Stimulated activated CD8-positive, alpha-beta memory T cell treated with anti-CD3 and anti-CD28 coated beads, Interleukin-2, amount 100 ng/mL, for 48 hours (primary cell): ENCODE measurements at places on chromosomes 6 and 20.

- no peak for DNase-seq
These were observed 13.5 kb upstream of the CNR1 start for GRCh38 chr6:88179692-88180091.

DNA sequence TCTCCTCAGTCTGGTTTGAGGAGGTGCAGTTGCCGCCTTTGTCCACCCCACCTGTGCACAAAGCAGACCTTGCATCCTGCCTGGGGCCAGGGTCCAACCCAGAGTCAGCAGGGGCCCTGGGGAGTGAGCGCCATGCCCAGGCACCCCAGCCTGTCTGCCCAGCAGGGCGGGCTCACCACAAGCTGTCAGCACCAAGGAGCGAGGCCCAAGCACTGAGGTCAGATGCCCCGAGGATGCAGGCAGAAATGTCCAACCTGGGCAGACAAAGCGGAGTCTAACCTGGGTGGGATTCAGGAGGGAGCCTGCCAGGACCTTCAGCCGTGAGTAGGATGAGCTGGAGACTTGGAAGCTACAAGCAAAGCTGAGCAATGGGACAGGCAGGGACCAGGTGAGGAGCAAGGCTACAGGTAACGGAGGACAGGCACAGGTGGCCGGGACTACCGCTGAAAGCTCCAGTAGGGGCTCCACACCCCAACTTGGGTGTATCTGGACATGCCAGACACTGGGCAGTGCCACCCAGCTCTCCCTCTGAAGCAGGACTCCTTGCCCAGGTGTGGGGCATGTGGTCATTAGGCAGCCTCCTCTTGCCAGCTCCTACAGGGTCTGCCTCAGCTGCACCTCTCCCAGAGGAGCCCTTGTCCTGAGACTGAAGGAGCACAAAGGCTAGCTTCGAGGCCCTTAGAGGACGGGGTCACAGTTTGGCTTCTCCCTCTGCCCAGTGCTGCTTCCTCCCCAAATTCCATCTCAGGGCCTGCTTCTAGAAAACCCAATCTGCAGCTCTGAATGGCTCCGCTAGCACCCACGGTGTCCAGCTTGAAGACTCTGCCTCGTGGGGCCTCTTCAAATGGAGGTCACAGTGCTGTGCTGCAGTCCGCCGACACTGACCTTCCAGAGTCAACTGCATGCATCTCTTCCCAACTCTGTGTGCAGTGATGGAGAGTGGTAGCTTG is 210.6 kb upstream of the CDYL start:
- DNase-seq: no peak

DNA sequence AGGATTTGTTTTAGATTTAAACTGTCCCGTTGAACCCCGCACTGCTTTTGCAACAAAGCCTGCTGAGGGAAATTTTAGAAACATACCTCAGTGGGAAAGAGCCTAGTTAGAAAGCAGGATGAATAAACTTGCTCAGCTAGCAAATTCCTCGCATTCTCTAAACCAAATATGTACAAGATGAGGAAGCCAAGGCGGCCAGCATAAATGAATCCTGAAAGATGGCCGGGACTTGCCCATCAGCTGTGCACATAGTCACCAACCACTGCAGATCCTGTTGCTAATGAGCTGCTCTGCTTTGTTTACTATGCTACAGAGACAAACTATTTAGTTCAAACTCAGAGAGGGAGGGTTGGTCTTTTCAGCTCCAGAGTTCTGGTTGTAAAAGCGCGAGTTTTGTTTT is 49.0 kb downstream of the TMEM170B start:
- DNase-seq: no peak

- no peak for DNase-seq
These were observed 70.6 kb upstream of the DST start for GRCh38 chr6:56713254-56713672.

- DNase-seq: no peak
These were observed 29.9 kb downstream of the FBXO5 start for GRCh38 chr6:152952866-152953509.

- DNase-seq: no peak
These were observed 161.8 kb upstream of the GRIK2 start for GRCh38 chr6:101231606-101232235.

GRCh38 chr20:2610941-2611720 is 41.3 kb upstream of the NOP56 start:
- DNase-seq: no peak

- DNase-seq: no peak
These were observed 119.9 kb upstream of the ENPP5 start for GRCh38 chr6:46290421-46291274.

- no peak for DNase-seq
These were observed 343.9 kb downstream of the ZFAND3 start for GRCh38 chr6:38163186-38164130.

GRCh38 chr6:1004885-1005630 is 306.8 kb upstream of the FOXQ1 start:
- DNase-seq: no peak

GRCh38 chr6:106037060-106037459 is 49.1 kb upstream of the PRDM1 start:
- no peak for DNase-seq

DNA sequence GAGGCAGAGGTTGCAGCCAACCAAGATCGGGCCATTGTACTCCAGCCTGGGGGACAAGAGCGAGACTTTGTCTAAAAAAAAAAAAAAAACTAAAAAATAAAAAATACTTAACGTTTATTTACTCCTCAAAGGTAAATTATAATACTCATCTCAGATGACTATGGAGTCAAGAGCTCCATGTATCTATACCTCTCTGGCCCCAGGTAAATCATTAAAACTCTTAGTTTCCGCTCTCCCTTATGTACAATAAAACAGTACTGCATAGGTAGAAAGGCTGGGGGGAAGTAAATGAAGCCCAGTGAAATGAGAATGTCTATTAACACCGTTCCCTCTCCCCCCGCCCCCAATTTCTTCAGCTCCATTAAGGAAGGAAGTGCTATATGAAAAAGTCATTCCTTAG is 1.2 kb downstream of the SRSF12 start:
- DNase-seq: no peak

DNA sequence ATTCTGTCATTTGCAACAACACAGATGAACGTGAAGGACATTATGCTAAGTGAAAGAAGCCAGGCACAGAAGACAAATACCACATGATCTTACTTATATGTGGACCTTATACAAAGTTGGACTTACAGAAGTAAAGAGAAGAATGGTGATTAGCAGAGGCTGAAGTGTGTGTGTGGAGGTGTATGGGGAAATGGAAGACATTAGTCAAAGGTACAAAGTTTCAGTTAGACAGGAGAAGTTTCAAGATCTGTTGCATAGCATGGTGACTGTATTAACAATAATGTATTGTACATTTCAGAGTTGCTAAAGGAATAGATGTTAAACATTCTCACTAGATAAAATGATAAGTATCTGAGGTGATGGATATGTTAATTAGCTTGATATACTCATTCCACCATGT is 348.3 kb upstream of the PRND start:
- no peak for DNase-seq

- no peak for DNase-seq
These were observed 39.3 kb upstream of the TENT5A start for GRCh38 chr6:81791756-81792155.

DNA sequence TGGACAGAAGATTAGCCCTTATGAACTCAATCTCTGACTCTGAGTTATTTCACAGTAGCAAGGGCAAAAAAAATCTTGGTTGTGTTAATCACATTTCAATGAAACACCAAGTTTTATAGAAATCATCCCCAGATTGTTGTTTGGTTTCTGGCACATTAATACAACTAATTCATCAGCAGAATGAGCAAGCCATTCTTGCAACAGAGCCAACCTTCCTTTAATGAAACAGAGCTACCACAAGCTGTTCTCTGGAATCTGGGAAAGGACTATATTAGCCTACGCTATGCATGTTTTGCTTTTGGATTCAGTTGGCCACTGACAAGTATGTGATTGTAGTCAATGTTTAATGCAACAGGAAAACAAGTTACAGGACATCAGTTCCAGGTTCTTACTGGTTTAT is 13.8 kb upstream of the POPDC3 start:
- DNase-seq: no peak

GRCh38 chr6:147298461-147298860 is 94.2 kb downstream of the STXBP5 start:
- no peak for DNase-seq

DNA sequence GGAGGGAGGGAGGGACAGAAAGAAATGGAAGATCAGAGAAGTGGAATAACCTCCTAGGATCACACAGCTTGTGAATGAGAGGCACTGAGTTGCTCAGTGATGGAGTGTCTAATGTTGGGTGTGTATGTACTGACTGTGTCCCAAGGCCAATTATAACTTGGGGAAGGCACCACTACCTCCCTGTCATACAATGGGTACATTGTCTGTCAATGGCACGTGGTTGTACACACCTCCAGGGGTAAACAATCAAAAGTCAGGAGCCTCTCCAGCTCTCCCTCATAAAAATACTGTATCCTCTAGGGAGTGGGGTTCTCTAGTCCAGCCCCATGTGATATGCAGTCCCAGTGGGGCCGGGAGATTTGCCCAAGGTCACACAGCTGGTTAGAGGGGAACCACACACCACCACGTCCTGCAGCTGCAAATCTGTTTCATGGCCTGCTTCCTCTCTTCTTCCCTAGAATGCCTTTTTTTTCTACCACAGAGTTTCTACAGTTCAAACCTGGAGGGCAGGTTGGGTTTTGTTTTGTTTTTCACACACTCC is 112.5 kb downstream of the SNX5 start:
- no peak for DNase-seq

GRCh38 chr6:163181666-163182180 is 232.8 kb upstream of the QKI start:
- no peak for DNase-seq

GRCh38 chr6:150547502-150548222 is 52.0 kb upstream of the PLEKHG1 start:
- no peak for DNase-seq

DNA sequence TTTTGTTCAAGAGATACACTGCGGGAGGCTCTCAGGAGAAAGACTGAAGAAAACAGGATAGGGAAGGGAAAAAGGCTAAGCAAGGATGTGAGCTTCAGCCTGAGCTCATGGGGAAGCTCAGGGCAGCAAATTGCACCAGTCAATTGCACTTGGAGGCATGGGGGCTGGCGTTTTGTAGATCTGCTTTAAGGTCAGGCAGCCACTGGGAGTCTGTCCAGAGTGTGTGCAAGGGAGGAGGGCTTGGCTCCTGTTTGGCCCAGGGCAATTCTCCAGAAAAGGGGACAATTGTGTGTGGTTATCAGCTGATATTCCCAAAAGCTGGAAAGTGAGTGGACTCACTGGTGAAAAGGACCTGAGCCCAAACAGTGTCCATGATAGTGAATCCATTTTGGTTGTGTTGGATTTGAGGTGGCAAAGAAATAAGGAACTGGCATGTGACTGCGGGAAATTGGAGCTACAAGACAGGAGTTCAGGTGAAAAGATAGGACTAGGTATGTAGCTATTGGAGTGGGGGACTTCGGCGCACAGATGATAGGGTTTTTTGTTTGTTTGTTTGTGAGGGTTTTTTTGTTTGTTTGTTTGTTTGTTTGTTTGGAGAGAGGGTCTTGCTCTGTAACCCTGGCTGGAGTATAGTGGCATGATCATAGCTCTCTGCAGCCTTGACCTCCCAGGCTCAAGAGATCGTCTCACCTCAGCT is 22.3 kb upstream of the IER3 start:
- no peak for DNase-seq

DNA sequence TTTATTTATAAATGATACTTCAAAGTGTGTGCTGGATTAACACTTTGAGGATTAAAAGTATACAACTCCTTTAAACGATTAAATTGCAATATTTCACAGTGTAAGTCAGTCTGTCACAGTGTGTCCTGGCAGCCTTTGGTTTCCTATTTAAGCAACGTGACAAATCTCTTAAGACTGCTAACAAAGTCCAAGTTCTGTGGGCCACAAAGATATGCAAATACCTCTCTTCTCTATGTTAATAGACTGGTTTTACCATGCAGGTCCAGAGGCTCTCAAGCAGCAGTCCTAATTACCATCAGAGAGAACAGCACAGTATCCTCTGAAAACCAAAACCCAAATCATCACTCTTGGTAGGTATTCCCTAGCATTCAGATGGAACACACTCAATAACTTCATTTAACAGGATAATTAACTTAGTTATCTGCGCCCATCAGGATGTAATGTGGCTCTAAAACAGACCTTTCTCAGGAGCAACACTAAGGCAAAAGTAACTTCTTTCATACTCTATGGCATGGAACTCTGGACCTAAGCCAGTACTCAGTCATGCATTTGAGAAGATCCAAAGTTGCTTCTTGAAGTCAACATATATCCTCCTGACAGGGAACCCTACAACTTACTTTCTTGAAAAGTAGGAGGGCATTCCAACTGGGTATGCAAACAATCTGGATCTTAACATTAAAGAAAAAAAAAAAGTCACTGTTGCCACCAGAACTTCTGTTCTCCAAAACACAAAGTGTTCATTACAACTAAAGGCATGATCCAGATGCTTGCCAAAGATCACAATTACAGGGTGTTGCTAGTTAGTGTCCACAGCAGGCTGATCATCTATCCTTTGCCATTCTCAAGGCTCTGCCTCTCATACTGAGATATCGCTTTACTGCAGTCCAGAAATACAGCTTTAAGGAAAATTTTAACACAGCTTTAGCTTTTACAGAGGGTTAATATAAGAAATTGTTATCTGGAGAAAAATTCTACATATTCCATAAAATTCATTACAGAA is 53.2 kb downstream of the MAN1A1 start:
- DNase-seq: no peak

- DNase-seq: no peak
These were observed 346.8 kb upstream of the POU3F2 start for GRCh38 chr6:98487612-98488011.

DNA sequence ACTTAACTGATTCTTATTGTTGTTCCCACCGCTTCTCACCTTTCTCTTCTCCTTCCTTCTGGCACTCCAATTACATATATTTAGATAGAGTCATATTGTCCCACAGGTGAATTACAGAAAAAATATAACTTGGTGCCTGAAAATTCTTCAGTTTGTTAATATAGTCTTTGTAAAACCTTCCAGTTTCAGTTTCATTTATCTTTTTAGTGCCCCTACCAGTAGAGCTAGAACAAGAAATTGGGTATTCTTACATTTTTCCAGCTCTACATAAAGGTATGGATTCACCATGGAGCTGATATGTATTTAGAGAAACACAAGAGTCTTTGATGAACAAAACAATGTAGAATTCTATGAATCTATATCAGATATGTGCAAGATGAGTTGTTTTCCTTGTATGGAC is 10.7 kb downstream of the MANEA start:
- DNase-seq: no peak

- no peak for DNase-seq
These were observed 66.6 kb downstream of the HIVEP2 start for GRCh38 chr6:142878407-142878806.

DNA sequence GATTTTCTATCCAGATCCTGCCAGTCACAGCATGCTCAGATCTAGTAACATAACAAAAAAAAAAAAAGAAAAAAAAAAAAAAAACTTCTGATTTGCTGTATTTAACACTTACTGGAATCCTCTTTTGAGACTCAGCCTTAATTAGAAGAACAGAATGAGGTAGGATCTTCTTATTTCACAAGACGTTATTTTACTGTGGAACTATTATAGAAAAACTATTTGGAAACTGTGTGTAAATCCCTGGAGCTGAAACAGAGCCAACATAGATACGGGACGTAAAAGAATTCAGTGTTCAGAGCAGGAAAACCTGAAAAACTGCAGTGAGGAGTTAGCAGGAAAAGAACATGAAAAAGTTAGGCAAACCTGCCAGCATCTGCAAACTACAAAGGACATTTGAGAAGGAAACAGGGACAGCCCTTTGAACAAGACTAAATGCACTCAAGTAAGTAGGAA is 3.4 kb upstream of the ZNF217 start:
- no peak for DNase-seq
